ENCODE measurements at places on chromosomes 7 and 10.

DNA sequence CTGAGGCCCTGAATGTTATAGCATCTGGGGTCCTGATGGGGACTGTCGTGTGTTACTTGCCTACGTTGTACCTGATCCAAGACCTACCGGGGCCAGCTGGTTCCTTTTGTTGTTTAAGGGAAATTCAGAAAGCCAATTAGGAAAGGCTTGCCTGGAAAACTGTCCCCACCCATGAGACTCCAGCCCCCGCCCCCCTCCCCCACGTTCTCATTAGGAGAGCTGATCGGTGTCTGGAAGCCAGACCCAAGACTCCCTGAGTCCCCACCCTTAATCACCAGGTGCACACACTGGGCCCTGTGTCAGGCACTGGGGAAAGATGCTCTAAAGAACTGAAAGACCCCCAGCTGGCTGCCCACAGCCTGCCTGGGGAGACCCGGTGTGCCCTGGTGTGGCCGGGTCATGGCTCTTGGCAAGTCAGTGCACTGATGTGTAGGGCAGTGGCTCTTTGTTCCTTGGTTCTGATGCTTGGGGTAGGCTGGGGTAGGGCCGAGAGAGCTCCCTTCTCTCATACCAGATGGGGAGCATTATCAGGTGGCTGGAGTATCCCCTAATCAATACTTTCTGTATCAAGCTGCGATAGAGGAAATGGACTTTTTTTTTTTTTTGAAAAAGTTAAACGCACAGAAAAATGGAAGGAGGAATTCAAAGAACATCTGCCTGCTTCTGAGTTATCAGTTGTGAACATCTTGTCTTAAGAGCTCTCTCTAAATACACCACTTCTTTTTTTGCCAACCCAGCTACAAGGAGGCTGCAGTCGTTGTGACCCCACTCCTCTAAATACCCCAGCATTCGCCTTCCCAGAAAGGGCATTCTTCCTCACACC lies 16.9 kb downstream of the TSPAN15 start:
- DNase-seq: no peak

DNA sequence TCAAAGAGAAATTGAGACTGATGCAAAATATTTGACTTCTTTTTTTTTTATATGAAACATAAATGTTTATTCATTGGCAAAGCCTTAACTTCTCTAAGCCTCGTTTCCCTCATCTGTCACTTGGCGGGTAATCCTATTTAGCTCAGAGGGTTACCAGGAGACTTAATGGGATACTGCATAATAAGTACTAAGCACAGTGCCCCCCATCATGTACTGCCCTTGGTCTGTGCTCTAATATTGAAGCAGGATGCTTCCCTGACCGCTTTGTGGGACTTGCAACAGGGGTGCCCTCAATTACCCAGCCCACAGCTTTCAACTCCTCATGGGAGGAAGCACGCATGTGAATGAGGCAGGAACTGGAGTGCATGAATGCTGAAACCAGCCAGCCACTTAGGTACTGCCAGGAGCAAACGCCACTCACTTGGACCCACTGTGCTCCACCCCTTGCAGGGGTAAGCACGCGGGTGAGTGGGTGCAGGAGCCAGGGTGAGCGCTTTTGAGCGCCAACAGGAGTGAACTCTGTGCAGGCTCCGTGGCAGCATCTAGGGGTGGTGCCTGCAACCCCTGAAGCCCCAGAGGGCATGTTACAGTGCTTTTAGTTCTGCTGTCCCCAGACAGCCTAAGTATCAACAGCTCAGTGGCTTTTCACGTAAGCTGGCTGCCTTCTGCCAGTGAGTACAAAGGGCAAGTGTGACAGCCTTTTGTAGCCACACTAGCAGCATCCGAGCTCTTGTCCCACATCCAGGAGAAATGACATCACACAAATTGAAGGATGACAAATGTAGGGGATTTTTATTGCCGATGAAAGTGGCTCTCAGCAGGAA lies 209.8 kb upstream of the C7orf33 start:
- DNase-seq: no peak

DNA sequence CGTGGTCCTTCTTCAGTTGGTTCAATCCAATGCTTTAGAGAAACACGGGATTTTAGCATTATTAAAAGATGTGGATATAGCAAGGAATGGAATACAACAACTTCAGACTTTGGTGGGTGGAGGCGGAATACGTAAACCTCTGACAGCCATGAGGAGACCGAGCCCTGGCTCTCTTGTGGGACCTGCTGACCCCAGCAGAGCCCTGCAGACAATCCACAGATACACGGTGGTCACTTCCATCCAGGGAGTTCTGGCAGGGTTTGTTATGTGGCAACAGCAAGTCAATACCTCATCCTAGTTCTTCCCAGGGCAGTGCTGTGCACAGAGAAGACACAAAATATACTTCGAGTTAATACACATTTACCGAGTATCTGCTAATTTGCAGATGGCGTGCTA lies 118.5 kb upstream of the DIP2C start:
- DNase-seq: no peak

GRCh38 chr7:96297876-96298275 lies 24.0 kb downstream of the SLC25A13 start:
- no peak for DNase-seq

DNA sequence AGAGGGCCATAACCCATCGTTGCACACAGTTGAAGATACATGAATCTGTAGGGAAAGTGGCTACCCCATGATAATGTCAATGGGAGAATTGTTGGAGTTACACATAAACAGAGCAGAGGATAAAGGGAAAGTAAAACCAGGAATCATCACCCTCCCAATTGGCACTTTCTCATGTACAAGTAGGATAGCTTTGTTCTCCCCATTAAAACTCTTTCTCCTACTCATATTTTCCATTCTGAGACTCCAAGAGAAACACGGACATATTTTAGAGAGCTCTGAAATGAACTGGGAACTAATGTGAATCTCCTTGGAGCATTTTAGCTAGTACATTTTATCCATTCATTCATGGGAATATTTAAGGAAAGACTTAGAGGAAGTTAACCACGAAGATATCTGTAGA lies 17.2 kb upstream of the LRRC17 start:
- DNase-seq: no peak

DNA sequence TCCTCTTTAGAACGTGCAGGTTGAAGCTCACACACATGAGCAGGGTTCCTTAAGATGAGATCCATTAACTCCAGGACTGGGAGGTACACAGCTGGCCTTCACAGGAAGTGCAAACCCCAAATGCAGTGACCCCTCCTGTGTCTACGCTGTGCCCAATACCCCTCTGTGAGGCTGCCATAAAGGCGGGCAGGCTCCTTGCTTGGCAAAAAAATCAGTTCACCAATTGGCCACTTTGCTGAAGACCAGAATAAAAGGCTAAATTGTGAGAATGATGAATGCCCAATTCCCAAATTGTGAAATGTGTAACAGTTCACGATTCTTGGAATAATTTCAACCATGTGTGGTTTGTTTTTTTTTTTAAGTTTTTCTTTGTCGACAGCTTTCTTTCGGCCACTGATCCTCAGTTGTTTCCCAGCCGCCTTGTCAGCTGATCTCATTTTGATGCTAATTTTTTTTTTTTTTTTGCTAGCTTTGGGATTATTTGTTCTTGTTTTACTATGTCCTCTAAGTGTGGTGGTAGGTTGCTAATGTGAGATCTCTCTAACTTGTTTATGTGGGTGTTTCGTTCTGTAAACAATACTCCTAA lies 101.9 kb upstream of the PRSS58 start:
- no peak for DNase-seq

DNA sequence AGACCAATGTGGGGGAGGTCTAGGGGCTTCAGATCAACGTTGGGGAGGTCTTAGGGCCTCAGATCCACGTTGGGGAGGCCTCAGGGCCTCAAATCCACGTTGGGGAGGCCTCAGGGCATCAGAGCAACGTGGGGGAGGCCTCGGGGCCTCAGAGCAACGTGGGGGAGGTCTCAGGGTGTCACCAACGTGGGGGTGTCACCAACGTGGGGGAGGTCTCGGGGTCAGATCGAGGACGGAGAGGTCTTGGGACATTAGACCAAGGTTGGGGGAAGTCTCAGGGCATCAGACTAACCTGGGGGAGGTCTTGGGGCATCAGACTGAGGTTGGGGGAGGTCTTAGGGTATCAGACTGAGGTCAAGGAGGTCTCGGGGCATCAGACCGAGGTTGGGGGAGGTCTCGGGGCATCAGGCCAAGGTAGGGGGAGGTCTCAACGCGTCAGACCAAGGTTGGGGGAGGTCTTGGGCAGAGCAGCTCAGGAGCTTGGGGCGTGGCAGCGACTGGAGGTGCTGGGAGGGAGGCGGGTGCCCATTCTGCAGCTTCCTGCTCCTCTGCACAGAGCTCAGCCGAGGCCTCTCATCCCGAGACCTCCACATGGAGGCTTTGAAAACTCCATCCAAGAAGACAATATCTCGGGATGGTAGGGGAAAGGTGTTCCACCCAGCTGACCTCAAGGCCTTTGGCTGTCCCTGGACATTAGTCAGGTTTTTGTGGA lies 159.8 kb downstream of the WDR37 start:
- no peak for DNase-seq

DNA sequence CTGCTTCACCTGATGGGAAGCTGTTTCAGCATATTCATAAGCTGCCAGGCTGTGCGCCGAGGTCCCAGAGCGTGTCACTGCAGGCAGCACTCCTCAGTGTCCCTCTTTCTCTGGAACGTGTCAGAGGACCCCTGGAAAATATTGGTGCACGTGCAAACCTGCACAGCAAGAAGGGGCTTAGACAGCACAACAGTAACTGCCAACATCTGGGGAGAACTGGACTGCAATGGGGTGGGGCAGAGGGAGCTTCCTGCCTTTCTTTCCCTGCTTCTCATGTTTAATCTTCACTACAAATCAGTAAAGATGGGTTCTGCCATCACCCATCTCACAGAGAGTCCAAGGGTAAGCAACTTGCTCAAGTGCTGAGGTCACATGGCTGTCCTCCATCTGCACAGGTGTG lies 86.5 kb upstream of the GPR26 start:
- DNase-seq: no peak
